AG08396 (cell line): ENCODE measurements at places on chromosomes 16 and 17.

DNA sequence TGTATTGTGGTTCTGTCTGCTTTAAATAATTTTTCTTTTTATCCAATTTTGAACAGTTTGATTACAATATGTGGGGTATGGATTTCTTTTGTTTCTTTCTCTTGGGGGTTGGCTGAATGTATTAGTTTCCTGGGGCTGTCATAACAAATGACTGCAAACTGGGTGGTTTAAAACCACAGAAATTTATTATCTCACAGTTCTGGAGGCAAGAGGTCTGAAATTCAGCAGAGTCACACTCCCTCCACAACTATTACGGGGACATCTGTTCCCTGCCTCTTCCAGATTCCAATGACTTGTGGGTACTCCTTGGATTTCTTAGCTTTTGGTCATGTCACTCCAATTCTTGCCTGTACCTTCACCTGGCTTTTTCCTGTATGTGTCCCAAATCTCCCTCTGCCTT, 23.7 kb downstream of the COX11 start:
- no peak for DNase-seq

- no peak for DNase-seq
Observed at GRCh38 chr17:78831688-78832540, 8.7 kb downstream of the USP36 start.

DNA sequence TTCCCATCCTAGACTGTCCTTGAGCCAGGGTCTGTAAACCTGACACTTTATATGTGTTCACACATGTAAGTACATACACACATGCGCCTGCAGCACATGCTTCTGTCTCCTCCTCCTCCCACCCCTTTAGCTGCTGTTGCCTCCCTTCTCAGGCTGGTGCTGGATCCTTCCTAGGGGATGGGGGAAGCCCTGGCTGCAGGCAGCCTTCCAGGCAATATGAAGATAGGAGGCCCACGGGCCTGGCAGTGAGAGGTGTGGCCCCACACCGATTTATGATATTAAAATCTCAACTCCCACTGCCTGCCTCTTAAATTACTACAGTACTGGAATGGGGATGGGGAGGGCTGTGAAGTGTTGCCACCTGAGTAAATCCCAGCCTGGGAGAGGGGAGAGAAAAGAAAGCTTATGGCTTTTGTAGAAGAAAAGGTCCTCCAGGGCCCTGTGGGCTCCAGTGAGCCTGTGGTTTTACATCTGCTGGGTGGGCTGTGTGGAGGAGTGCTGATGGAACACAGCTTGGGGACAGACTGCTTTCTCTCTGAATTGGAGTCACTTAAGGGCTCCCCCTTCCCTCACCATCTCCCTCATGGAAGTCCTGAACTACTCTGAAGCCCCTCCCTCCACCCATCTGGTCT, 990 bp upstream of the WNK4 start:
- no peak for DNase-seq

GRCh38 chr16:54355251-54355650, 68.7 kb upstream of the IRX3 start:
- DNase-seq, result no peak

DNA sequence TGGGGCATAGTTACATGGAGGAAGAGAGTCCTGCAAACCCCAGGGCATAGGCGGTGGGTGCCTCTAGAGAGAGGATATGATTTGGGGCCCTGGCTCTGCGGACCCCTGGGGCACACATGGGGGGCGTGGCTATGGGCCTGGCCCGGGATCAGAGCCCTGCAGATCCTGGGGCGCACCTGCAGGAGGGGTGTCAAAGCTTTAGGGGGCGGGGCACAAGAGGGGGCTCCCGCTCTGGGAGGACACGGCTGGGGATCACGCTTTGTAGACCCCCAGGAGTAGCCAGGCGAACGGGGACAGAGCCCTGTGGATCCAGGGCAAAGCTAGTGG, 497 bp downstream of the BCL7C start:
- no peak for DNase-seq

DNA sequence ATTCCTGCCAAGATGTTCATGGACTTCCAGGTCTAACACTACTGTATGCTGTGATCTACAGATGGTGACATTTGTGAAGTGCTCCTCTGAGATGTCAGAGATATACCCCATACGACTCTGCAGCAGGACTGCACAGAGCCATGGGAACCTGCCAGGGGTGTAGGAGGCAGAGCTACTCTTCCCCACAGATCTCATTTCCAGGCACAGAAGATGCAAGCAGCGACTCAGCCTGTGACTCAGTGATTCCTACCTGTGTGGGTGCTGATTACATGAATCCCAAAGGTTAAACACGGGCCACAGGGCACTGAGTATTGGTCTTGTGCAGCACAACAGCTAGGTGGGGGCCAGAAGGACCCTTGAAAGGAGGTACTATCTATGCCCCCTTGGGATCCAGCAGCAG, 137.0 kb upstream of the SOX9 start:
- no peak for DNase-seq

GRCh38 chr16:58160855-58161254, 31.7 kb upstream of the CFAP20 start:
- DNase-seq, result no peak
